ENCODE measurements at places on chromosomes 2 and 18. TPM values are rescaled to one million over a fixed set of nuclear protein-coding genes. Genes with fewer than 3 reads are reported as not detected.

DNA sequence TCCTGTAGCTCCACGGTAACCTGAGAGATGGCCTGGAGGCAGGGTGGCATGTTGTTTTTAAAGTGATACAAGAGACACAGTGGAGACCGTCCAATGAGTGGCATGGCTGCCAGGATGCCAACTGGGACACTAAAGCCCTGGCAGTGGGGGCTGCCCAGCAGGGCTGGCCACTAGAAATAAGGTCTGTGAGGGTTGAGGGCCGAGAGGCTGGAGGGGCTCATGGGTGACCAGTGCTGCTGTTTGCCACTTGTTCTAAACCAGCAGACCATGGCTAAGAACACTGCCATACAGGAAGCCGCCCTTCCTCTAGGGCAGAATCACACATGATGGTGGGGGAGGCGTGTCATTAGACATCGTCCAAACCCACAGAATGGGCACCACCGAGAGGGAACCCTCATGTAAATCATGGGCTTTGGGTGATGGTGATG is 71.9 kb downstream of the ALPK2 start:
- DNase-seq: no peak

- DNase-seq: no peak
Measured at GRCh38 chr2:9549420-9549819, 6.2 kb downstream of the ADAM17 start.

DNA sequence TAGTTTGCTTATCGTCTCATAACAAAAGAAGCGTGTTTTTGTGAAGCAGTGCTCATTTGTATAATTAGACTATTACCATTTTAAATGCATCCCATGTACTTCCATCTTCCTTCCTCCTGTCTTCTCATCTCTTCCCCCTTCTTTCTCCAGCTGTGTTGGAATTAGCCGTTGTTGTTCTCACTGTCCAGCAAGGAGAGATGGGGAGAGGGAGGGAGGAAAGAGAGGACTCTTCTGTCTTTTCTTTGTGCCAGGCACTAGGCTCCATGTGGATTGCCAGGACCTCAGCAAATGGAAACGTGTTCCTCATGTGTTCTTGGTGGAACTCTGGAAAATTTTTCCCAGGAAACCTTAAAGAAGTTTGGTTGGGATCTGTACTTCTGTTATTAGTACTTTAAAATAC is 131.7 kb downstream of the PHLPP1 start:
- no peak for DNase-seq

IAH1 gene
- 86.0 TPM for total RNA-seq

LAMA3 gene
- total RNA-seq: 27.2 TPM

GRCh38 chr2:15182275-15182674 is 378.9 kb downstream of the NBAS start:
- no peak for DNase-seq

DNA sequence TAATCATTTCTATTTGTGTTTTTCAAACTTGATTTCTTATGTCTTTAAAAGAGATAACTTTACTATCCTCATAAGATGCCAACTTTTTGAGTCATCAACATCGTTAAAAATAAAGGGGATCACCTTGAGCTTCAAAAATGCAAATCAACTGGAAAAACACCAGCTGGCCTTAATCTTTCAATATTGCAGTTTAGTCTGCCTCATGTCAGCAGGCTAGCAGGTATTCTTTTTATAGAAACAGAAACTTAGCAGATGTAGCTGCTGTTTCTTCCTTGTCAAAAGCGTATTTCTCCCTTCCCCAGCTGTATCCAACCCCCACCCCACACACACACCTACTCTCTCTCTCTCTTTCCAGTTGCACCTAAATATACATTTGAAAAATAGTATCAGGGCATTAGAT is 154.1 kb upstream of the ZNF804A start:
- DNase-seq: no peak

DNA sequence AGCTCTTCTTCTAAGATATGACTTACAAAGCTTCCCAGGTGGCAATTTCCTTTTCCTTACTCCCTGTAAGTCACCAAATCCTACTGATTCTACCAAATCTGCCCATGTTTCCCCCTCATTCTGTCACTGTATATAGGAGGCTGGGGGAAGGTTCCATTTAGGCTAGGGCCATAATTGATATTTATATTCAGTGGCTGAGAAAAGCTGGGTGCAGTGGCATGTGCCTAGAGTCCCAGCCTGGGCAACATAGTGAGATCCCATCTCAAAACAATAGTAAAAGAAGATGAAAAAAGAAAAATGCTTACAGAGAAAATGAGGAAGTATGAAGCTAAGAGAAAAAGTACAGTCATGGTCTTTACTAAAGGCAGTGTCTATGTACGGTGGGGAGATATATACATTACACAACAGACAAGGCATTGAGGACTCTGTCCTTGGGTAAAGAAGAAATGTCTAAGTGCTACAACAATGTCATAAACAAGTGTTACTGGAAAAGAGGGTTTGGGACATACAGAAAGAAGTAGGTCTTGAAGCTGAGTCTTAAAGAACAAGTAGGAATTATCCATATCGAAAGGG is 4.8 kb downstream of the CWC22 start:
- DNase-seq: no peak

HOXD1 gene
- 9.8 TPM for total RNA-seq

DNA sequence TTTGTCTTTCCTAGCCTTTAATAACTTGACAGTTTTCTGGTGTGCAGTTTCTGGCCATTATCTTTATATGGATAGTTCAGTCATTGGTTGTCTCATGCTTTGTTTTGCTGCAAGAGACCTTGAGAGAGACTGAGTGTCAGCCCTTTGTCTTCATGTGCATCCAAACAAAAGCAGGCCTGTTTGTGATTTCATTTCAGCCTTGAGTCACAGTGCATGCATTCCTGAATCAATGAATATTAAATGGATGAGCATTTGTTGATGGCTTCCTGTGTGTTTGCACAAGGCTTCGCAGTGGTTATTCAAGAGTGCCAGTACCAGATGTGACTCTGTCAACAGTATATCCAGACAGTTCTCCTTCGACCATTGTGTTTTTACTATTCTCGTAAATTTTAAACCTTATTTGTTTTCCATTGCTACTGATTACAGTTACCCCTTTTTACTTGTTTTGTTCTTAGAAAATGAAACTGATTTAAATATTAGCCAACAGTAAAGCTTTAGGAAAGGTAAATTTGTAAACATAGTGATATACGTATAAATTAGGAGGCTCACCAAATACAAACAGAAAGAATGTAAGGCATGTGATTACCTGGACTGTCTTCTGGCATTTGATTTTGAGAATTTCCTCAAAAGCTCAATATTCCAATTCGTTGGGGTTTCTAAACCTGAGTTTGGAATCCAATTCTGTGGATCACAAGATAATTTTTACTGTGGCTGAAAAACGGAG is 319.8 kb downstream of the CTNNA2 start:
- DNase-seq: no peak

- DNase-seq: no peak
Measured at GRCh38 chr18:50099725-50100407, 95.1 kb downstream of the MYO5B start.

NFATC1 gene
- 64.1 TPM for total RNA-seq

DNA sequence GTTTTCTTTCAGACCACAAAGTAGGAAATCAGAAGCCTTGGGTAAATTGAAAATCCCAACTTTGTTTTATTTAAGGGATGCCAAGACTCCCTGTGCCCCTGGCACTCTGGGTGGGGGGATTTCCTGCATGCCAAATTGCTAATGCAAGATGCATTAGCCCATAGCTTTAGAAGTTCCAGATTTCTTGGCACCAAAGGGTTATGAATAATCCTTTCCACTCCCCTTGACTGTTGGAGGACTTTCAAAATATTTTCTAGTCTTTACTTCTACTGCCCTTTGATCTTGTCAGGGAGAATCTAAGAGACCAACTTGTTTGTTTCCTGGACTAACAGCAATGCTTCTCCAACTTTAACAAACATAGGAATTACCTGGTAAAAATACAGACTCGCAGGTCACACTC is 81.8 kb upstream of the TGIF1 start:
- DNase-seq: no peak
